ENCODE measurements at places on chromosomes 2 and 18. TPM values are rescaled to one million over a fixed set of nuclear protein-coding genes. Genes with fewer than 3 reads are reported as not detected.
A peak's percentile ranks its signal among the peaks of the same experiment; 100 is the strongest.

GPR45 gene
- total RNA-seq = not detected

ICOS gene
- total RNA-seq = not detected

- no peak for DNase-seq
These were observed 33.8 kb upstream of the HNRNPA3 start for GRCh38 chr2:177178797-177179196.

GRCh38 chr2:84855731-84856130 is 25.2 kb downstream of the TRABD2A start:
- DNase-seq = no peak

- DNase-seq = no peak
These were observed 44.3 kb downstream of the ARHGAP28 start for GRCh38 chr18:6773777-6774176.

DNA sequence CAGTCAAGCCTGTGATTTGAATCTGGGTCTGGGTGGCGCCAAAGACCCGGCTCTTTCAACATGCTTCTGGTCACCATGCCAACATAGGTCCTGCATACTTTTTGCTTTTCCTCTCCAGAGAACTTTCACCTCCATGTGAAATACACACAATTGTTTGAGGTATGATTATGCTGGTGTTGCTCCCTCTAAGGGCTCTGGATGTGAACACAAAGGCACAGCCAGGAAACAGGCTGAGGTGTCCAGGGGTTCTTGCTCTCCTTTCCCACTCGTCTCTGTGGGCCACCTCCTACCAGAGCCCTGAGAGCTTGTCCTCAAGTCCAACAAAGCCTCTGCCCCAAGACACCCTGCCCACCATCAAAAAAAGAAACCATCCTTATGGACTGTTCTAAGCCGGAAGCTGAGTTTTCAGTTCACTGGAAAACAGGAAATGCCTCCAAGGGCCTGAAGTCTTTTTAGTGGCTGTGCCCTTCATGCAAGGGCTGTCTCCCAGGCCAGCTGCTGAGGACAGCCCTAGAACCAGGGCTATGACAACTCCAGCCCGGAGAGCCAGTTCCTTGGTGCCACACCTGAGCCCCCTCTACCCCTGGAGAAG is 100.2 kb upstream of the EPAS1 start:
- DNase-seq = no peak

- DNase-seq = peak; percentile 59
These were observed 54.8 kb upstream of the CREB1 start for GRCh38 chr2:207474863-207475485.

- DNase-seq = peak; percentile 20
These were observed 19.4 kb upstream of the NCOA1 start for GRCh38 chr2:24471662-24472061.

DNA sequence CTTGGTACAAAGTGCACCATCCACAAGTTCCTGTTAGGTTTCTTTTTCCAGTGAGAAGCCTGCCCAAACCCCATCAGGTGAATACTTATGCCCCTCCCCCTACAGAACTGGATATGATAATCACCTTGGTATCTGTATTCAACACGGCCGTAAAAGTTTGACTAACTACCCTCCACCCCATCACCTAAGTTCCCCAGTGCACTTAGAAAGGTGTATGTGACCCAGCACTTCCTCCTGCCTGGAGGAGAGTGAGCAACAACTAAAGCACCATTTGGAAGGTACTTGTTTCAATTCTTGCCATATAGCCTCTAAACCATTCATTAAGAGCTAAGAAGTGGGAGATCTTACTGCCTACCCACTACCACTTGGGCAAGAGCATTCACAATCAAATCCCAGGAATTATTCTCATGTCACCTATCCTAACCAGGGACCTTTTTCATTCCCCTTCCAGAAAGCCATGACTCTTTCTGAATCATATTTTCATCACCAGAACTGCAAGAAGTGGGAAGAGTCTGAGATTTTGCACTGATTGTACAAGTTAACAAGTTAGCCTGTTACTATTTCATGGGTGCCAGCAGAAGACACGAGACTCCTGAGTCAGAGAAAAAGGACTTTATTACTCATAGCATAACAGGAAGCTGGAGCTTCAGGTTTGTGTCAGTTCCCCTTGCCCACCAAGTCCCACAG is 53.5 kb upstream of the NDUFV2 start:
- no peak for DNase-seq

DNA sequence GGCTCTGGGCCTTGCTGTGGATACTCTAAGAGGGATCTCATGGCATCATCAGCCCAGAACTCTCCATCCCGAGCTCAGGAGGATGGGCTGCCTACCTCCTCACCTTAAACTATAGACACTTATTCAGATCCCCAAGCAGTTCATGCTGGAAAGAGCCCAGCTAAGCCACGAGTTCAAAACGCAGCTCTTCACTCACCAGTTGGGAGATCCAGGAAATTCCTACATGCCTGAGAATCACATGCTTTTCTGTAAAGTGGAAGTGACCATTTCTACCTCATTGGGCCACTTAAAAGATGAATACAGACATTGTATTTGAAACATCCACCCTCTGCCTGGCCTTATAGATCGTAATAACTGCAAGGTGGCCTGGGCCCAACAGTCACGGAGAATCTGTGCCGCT is 6.6 kb downstream of the ATOH8 start:
- no peak for DNase-seq
